ENCODE measurements at places on chromosomes 2 and 18.

DNA sequence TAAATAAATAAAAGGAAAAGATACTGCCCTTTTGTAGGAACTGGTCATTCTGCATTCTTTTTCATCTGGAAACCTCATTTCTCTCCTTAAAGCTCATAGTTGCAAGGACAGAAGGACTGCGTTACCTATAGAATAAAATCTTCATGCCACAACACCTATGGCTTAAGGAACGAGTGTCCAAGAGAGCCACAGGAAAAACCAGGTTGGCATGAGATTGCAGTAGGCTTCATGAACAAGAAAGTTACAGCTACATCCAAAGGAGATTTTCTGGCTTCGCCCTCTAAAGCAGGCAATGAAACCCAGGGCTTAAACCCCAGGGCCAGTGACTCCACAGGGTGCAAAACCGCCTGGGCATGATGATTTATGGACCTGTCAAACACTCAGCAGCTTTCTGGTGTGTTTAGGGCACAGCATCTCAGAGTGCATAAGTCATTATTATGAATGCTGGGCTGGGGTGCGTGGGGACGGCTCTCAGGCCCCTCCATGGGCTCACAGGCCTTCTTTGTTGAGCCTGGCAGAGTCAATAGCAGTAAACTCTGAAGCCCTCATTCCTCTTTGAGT lies 30.7 kb upstream of the PIEZO2 start:
- DNase-seq = peak; percentile 13

GRCh38 chr2:111095434-111095833 lies 25.3 kb upstream of the BCL2L11 start:
- no peak for DNase-seq

DNA sequence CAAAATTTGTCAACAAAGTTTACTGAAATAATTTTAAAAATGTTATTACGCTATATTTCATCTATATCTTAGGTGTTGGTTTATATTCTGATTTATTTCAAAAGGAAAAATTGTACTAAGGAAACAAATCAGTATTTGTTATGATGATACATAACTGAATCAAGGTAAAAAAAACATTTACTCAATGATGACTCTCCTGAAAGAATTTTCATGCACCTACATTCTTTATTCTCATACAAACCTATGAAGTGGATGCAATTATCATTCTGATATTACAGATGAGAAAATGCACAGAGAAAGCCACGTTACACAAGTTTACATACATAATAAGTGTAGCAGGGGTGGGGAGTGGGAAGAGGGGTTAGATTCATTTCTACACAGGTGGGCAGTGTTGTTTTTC lies 422.4 kb downstream of the DSEL start:
- no peak for DNase-seq

DNA sequence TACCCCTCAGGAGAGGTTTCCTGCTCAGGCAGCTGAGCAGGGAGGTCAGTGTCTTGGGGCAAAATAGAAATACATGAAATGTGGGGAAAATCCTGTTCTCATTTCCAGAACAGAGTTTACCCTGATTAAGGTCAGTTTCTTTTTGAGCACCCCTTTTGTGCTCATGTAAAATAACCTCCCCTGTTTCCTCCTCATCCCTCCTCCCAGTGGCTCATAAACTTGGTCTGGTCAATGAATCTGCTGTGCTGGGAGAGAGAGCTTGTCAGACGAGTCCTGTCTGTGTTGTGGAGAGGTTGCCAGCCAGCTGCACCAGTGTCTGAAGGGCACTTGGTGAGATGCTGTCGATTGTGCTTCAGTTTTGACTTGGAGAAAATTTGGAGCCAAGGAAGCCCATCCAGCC lies 48.6 kb downstream of the NTSR2 start:
- DNase-seq = no peak

DNA sequence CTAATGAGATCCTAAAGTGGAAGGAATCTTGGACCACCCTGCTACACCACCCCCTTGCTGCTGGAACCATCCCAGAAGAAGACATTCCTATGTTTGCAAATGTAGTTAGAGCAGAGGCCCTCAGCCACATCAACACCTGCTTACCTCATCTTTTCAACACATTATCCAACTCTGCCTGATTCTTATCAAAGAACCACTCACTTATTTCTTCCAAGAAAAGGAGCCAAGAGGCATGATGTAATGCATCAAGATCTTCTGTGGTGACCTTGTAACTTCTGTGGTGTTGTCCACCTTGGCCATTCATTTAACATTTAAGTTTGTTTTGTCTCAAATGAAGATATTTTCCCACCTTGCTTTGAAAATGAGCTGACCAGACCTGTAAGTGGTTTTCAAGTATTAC lies 338.1 kb downstream of the CTNNA2 start:
- no peak for DNase-seq

- peak; percentile 66 for DNase-seq
These were observed 227.7 kb downstream of the RPIA start for GRCh38 chr2:88919087-88919738.

GRCh38 chr18:420661-421246 lies 79.7 kb downstream of the COLEC12 start:
- no peak for DNase-seq

GRCh38 chr18:58349650-58350049 lies 279.2 kb downstream of the ALPK2 start:
- no peak for DNase-seq

DNA sequence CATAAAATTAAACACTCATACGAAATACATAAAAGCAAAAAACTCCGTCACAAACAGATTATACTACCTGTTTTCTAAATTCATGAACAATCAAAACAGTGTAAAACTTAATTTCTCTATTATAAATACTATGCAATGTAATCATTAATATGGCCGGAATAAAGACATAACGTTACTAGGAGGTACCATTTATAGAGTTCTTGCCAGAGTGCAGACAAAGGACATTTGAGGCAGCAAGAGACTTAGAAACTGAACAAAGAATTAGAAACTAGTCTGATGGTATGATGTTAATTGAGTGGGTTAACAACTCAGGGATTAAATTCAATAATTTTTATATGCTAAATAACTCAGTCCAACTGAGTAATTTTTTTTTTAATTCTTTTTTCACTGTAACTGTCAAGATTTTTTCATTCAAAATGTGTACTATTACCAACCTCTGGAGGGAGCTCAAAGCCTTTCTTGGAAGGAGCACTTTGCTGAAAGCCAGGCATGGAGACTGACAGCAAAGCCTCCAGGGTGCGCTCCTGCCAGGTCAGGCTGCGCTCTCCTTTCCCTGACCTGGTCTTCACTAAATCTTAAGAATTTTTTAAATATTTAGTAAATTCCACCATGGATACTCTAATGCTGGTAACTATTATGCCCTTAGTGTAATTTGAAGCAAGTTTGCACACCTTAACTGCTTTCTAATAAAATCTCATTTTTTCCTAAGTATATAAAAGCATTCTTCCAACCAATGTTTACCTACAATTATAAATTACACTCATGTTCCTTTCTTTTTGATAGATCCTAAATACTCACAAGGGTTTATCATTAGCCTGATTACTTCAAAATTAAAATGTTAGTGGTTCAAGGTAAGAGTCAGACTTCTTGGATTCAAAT lies 34.1 kb downstream of the WDR35 start:
- peak; percentile 92 for DNase-seq

Measured in hematopoietic multipotent progenitor cell treated with erythropoietin and hydrocortisone succinate and interleukin-3 and kit ligand, for 4 days (in vitro differentiated cells).